GM23248 (cell line): ENCODE measurements at places on chromosomes 13 and 19. TPM values are rescaled to one million over a fixed set of nuclear protein-coding genes. Genes with fewer than 3 reads are reported as not detected.

- peaks cover 5% of the 10 kb centered on the region for H3K4me1 ChIP-seq
- H3K36me3 ChIP-seq = no peaks in the 10 kb centered on the region
- H3K27me3 ChIP-seq = no peaks in the 10 kb centered on the region
Measured at GRCh38 chr13:37878921-37879320, 9.3 kb upstream of the TRPC4 start.

- no peaks in the 10 kb centered on the region for H3K4me1 ChIP-seq
- H3K36me3 ChIP-seq = no peaks in the 10 kb centered on the region
- H3K27ac ChIP-seq = peak overlapping the region; percentile 50
- H3K4me3 ChIP-seq = peak overlapping the region; percentile 99
- DNase-seq = peak; percentile 80
Measured at GRCh38 chr19:3359919-3360420, 6.4 kb upstream of the NFIC start.

DNA sequence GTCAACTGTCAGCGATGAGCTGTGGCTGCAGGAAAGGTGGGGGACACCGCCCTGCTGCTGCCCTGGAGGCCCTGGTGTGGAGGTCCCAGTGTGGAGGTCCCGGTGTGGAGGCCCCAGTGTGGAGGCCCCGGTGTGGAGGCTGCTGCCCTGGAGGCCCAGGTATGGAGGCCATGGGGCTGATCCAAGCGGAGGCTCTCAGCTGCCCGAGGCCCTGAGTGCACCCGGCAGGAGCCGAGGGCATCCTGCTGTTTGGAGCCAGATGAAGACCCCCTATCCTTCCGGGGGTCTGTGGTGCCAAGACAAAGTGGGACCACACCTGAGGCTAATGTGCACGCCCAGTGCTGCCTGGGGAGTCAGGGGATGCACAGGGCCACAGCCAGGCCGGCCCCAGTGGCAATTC, 210.4 kb upstream of the SOX1 start:
- H3K4me3 ChIP-seq = no peak overlapping the region
- no peak overlapping the region for H3K27ac ChIP-seq
- H3K4me1 ChIP-seq = no peaks in the 10 kb centered on the region
- H3K27me3 ChIP-seq = no peaks in the 10 kb centered on the region
- H3K36me3 ChIP-seq = no peaks in the 10 kb centered on the region
- no peak for DNase-seq

- no peak for DNase-seq
- no peaks in the 10 kb centered on the region for H3K36me3 ChIP-seq
- no peak overlapping the region for H3K4me3 ChIP-seq
- H3K4me1 ChIP-seq = no peaks in the 10 kb centered on the region
- H3K27ac ChIP-seq = no peak overlapping the region
- peaks cover 41% of the 10 kb centered on the region for H3K27me3 ChIP-seq
Measured at GRCh38 chr13:25175026-25175425, 2.9 kb upstream of the AMER2 start.

The KLF1 gene
- total RNA-seq = 0.11 TPM in 1 of 2 replicates, not detected in the other

The KLK6 gene
- not detected in 2 replicates for total RNA-seq
